ENCODE measurements at places on chromosomes 6 and 20.

DNA sequence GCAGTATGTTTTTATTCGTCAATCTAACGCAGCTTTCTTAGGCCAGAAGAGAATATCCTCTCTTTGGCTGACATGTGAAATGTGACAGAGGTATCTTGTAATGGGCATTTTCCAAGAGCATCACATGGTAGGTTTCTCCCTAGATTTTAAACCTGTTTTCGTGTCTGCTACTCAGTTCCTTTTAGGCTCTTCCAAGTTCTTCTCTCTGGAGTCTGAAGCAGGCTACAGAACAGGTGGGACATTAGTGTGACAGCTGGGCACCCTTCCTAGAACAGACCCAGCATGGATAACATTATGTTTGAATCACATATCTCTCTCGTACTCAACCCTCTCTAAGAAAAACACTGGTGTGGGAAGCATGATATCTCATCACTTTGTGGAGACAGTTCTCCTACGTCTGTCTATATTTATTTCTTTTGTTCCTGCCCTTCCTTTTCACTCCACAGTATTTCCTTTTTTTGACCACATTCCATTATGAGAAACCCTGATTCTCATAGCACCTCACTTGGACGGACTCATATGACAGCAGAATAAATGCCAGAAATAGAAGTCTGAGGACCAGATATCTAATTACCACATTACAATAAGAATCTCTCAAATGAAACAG lies 263.4 kb downstream of the NKAIN2 start:
- no peak for DNase-seq

DNA sequence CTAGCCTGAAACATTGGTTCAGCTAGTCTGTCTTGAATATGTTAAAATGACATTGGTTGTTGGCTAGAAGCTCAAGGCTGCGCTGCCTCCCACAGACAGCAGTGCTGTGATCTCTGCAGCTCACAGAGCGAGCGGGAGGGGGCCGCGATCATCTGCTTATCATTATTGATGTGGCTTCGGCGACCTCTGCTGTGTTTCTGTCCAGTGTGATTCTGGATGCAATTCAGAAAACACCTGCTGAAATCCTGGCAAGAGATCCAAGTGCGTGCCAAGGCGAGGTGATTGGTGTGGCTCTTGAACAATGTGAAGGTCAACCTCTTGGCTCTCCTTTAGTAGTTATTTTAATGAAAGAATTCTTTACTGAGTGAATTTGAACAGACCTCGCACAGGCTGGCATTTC lies 142.3 kb upstream of the SASH1 start:
- DNase-seq: no peak

GRCh38 chr6:155090166-155090565 lies 95.1 kb downstream of the TIAM2 start:
- DNase-seq: no peak

DNA sequence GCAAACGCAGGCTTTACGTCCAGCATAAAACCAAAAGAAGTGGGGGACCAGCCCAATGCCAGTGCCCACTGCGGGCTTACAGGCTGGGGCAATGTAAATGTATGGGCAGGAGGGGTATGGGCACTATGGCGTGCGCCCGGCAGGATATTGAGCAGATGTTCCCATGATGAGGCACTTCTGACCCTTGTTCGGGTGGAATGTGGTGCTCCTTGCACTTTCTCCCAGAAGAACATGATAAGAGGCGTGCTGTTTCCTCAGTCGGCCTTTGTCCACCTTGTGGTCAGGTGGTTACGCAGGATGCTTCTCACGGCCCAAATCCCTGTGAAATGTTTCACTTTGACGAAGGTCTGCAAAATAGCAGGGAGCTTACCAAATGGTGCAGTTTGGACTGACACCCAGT lies 4.8 kb upstream of the GPR31 start:
- DNase-seq: no peak

DNA sequence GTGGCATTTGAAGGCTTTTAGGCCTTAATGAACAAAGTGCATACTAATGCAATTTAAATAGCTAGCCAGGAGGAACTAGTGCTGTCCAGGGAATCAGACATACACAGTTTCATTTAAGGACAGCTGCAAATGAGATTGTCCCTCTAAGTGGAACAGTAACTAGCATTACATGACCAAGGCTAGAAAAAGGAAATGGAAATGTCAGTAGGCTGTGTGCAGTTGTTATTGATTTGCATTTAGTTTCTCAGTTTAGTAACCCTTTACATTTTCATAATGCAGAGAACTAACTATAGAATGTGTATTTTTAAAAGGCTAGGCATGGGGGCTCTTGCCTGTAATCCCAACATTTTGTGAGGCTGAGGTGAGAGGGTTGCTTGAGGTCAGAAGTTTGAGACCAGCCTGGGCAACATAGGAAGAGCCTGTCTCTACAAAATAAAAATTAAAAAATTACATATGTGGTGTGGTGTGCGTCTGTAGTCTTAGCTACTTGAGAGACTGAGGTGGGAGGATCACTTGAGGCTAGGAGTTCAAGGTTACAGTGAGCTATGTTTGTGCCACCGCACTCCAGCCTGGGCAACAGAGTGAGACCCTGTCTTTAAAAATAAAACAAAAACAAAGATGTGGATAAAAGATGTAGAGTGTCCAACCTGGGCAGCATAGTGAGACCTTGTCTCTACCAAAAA lies 468.0 kb downstream of the UTRN start:
- DNase-seq: no peak

DNA sequence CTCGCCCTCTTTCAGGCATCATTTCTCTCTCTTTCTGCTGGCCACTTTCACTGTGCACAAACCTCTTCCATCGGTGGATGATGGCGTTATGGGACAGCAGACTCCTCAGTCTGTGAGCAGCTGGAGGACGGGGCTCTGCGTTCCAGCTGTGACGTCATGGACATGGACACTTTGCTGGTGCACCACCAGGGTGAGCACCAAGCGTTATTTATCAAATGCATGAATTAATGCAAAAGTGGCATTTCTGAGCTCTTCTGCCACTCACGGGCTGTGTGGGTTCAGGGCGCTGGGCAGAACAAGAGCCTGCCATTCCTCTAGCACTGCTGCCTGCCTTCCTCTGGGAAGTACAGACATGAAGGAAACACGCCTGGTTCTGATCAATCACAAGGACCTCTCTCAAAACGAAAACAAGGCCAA lies 82.9 kb upstream of the MPC1 start:
- DNase-seq: no peak

- no peak for DNase-seq
Measured at GRCh38 chr20:48844996-48845395, 17.2 kb upstream of the PREX1 start.

- DNase-seq: no peak
Measured at GRCh38 chr6:133245007-133245406, 3.9 kb downstream of the EYA4 start.

DNA sequence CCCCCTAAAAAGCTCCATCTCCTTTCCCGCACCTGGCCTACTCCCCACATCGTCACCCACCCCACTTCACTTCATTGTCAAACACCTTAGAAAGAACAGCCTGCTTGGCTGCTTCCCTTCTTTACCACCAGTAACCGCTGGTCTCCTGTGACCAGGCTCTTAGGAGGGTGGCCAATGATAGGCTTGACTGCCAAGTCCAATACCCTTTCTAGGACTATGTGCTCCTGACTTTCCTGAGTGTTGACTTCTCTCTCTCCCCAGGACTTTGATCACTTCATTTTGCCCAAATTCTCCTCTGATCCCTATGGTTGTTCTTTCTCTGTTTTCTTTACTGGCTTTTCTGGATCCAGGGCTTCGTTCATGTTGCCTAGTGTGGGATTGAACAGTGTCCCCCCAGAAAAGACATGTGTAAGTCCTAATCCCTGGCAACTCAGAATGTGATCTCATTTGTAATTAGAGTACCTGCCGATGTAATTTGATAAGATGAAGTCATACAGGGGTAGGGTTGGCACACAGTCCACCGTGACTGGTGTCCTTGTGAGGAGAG lies 254.0 kb downstream of the GMDS start:
- no peak for DNase-seq

GRCh38 chr20:51198876-51199523 lies 176.1 kb upstream of the KCNG1 start:
- DNase-seq: no peak

GRCh38 chr20:53598140-53599043 lies 4.8 kb upstream of the ZNF217 start:
- no peak for DNase-seq

GRCh38 chr6:166553563-166554271 lies 32.8 kb downstream of the RAMACL start:
- no peak for DNase-seq

GRCh38 chr20:60008130-60008808 lies 50.0 kb downstream of the CDH26 start:
- DNase-seq: no peak

- no peak for DNase-seq
Measured at GRCh38 chr20:33267701-33268100, 15.3 kb upstream of the BPIFB1 start.

- DNase-seq: peak; percentile 53
Measured at GRCh38 chr20:10696650-10697049, 22.9 kb upstream of the JAG1 start.

DNA sequence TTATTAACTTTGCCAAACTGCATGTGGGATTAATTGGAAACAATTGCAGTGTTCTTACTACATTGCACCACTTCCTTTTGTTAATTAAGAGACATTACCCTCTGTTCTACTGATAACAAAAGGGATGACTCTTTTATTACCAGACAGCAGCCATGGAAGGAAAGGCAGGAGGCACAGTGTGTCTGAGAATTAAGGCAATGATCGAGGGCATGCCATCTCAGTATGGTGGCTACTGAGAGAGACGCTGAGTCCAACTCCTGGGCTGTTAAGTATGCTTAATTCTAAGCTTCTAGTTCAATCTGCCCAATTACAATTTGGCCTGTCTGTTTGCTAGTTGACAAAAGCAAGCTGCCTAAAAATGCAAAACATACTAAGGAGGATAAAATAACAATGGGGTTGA lies 227.4 kb downstream of the PHACTR1 start:
- DNase-seq: no peak

DNA sequence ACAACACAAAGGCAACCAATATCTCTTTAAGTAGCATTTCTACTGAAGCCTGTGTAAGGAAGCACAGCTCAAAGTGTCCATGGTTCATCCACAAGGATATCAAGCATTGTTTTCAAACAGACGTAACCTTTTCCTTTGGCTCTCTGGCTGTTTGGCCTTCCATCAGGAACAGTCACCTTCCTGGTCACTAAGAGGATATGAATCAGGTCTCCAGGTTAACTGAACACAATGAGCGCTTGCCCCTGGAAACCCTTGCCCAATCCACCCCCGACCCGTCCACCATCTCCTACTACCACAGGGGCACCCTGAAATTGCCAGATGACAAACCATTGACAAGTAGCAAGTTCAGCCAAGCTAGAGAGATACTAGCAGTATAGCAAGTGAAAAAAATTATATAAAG lies 114.4 kb upstream of the COL21A1 start:
- DNase-seq: no peak

DNA sequence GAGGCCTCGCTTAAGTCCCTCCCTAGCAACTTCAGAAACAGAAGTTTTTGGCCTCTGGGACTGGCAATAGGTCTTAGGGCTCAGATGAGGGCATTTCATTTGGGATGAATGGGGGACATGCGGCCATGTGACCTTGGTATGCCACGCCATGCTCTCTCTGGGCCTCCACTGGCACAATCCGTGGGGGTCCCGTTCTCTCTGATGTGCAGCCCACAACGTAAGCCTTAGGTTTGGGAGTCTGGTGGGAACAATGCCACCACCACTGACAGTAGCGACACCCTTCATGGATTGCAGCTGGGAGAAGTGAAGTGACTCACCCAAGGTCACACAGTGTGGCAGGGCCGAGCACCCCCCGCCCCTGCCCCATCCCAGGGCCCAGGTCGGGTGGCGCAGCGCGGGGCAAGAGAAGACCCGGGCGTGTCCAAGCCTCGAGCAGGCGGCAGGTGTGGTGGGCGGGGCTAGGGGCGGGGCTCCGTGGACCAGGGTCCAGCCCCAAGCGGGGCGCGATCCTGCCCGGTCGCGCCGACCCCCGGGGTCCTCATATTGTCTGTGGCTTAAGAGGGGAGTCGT lies 864 bp upstream of the CEBPB start:
- DNase-seq: peak; percentile 60

DNA sequence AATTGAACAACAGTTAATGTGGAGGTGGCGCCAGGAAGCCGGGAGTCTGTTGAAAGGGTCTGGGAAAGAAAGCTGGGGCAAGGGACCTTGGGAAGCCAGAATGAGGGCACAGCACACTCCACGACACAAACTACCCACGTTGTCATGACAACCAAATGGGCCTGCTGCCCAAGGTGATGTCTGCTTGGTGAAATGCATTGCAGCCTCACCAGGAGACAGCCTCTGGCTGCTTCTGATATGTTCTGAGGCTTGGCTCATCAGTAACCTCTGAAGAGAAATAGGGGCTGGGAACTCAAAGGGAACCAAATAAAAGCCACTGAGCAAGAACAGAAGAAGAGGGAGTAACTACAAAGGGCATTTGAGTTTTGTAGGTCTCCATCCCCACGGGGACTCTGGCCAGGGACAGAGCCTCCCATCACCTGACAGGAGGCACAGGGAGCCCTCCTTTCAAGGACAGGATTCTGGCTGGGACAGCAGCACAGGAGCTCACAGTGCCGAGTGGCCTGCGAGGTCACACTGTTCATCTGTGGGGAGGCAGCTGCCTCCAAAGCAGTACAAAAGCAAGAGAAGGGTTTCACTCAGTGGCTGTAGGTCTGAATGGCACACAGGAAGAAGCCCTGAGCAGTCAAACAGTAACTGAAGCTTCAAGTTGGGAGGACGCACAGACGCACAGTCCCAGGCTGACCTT lies 44.6 kb upstream of the KCNK16 start:
- no peak for DNase-seq

DNA sequence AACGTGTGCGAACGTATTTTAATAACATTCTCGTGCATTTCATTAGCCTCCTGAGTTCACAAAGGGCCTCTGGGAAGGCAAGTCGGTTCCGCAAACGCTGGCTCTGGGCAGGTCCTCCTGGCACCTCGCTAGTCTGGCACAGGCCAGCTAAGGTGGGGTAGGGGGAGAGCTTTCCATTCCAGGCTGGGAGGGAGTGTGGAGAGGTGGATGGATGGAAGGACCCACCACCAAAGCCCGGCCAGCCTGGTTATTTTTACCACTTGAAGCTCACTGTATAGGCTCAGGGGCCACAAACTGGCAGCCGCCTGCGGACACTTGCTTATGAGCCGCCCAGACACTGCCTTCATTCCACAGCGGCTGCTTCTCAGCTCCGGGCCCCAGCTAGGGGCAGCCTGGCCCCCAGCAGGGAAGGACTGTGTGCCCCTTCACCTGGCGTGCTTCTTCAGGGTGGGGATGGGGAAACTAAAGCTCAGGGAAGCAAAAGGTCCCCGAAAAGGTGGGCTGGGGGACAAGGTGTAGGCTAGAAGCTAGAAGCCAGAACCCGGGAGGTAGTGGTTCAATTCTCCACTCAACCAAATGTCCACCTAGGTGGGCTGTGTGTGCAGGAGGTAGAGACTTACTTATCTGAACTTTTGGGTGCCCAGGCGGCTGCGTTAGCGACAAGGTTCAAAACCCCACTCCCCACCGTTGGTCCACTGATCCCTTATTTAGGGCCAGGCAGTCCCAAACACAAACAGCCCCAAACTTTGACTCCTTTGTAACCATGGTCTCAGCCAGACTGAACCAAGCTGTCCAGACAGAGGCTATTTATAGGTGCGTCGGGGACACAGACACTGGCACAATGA lies 1.7 kb downstream of the PMEPA1 start:
- no peak for DNase-seq

GRCh38 chr20:52432740-52433139 lies 241.2 kb upstream of the ZFP64 start:
- no peak for DNase-seq
